ENCODE measurements at places on chromosomes 7 and 10. TPM values are rescaled to one million over a fixed set of nuclear protein-coding genes. Genes with fewer than 3 reads are reported as not detected.
A peak's percentile ranks its signal among the peaks of the same experiment; 100 is the strongest.

OR2A12 gene
- total RNA-seq, result not detected

GRCh38 chr10:79904671-79905321 lies 44.1 kb downstream of the SFTPD start:
- DNase-seq, result peak; percentile 51

CLRN3 gene
- total RNA-seq, result not detected

DNA sequence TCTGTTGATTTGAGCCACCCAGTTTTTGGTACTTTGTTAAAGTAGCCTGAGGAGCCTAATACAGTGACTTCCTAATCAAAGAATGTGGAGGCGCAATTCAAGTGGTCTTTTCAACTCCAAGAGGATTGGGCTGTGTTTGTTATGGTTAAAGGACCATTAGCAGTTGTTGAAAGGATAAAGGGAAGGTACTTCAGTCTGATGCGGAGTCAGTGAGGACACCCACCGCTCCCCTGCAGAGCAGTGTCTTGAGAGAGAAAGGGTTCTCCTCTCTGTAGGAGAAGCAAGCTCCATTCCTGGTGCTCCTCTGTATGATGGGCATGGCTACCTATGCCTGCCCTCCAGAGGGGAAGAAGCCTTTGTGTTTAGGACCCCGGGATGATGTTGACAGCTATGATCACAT lies 590.6 kb upstream of the C7orf33 start:
- no peak for DNase-seq

DNA sequence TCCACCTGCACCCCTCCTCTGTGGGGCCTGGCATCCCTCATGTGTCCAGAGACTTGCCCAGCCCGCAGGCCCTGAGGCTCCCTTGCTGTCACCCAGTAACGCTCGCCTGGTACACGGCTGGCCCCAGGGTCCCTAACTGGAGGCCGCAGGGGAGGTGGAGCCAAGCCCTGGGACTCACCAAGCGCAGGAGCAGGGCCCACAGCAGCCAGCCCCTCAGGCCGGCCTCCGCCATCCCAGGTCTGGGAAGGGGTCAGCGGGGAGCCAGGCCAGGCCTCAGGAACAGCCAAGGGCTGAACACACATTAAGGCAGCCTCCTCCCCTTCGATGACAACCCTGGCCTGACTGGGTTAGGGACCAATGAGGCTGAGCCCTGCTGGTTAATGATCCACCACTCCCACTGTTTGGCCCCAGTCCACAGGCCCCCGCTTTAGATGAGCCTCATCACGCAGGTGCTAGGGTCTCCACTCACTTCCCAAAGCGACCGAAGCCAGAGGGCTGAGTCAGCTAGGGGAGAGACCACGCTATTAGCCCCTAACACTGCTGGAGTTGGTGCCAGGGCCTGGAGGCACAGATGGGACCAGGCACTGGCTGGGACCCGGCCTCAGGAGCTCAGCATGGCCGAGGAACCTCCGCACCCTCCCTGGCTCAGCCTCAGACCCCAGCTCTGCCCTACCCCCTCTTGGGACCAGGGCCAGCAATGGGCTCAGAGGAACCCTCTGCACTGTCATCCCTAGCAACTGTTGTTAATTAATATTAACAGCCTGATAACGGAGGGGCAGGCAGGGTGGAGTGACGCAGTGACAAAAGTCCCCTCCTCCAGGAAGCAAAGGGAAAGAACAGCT lies at the start of gene NPC1L1:
NPC1L1 (minus strand) TSS at position 303 of the 842 bp plus-strand sequence; CDS start at position 232, 71 bp downstream.
- DNase-seq, result no peak
